ENCODE measurements at places on chromosomes 6 and 20.

GRCh38 chr6:159677506-159678165, 15.4 kb downstream of the SOD2 start:
- no peak for DNase-seq

DNA sequence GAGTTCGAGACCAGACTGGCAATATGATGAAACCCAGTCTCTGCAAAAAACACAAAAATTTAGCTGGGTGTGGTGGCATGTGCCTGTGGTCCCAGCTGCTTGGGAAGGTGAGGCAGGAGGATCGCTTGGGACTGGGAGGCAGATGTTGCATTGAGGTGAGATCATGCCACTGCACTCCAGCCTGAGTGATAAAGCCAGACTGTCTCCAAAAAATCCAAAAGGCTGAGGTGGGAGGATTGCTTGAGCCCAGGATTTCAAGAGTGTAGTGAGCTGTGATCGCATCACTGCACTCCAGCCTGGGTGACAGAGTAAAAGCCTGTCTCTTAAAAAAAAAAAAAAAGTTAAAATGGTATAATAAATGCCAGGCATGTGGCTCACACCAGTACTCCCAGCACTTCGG, 1.3 kb upstream of the PTCRA start:
- DNase-seq: no peak

DNA sequence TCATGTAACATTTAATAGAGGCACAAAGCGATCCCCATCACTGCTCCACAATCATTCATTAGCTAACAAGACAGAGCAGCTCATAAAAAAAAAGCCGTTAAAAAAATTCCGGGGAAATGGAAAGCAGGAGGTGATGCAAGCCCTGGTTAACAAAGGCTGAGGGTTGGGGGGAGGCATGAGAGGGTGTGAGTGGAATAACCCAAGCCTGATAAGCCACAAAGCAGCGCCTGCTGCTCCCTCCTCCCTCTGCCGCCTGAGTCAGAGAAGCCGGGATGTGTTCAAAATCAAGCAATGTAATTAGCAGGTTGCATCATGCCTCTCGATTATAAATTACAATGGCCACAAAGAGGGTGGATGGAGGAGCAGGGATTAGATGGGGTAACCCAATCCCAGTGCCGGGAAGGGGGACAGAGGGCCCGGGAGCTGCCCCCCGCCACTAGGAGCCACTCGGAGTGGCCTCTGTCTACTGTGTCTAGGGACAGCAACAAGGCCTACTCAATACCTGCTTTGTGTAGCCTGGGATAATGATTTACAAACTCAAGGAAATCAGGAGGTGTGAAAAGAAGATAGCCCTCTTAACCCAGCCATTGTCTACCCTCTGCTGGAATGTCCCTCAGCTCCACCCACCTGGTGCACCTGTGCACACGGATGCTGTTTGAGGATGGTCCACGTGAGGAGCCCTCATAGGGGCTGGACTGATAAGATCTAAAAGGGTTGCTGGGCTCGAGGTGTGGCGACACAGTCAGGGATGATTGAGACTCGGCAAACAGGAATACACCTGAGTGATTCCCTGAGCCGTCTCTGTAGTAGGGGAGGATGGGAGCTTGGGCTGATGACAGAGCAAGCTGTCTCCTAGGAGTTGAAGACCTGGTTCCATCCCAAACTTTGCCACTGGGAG, 156.9 kb downstream of the VEGFA start:
- DNase-seq: no peak

DNA sequence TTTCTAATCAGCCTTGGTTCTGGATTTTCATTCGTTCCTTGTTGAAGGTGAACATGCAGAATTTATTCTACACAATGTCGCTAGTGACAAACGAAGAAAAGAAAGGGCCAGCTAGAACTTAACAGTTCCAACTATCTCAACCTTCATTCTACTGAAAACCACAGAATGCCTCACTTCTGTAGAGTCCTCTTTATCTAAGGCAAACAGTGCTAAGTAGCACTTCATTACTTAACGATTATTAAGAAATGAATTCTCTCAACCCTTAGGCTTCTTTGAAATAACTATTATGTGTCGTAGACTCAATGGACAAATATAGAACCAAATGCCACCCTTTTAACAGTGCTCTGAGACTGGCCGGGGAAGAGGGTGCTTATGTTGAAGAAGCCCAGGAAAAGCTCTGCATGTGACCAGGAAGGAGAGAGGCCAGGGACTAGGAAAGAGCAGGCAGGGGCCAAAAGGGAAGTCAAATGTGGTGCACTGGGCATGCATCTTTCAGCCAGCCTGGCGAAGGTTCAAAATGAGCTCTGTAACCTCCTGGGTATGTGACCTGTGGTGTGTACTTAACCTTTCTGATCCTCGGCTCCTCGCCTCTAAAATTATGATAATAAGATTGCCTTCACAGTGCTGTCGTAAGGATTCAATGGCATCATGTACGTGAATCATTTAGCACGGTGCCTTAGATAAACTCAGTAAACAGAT, 55.4 kb upstream of the BMP2 start:
- no peak for DNase-seq

- no peak for DNase-seq
Observed at GRCh38 chr20:63037669-63038268, 31.0 kb upstream of the BHLHE23 start.
